Skeletal muscle tissue (tissue), 5 donors: ENCODE measurements at places on chromosomes 2 and 18. TPM values are rescaled to one million over a fixed set of nuclear protein-coding genes. Genes with fewer than 3 reads are reported as not detected.

The CABLES1 gene
- total RNA-seq, result 4.7 TPM

The OR6B2 gene
- not detected for total RNA-seq

The DPP4 gene
- 24.0 TPM for total RNA-seq

The IL36G gene
- total RNA-seq, result not detected

The PAX8 gene
- not detected for total RNA-seq

The HAAO gene
- total RNA-seq, result 4.2 TPM

The STRADB gene
- 109 TPM for total RNA-seq

The TMEM18 gene
- total RNA-seq, result 20.9 TPM

The AMER3 gene
- total RNA-seq, result not detected

The GREB1 gene
- total RNA-seq, result 6.8 TPM

The POTEI gene
- total RNA-seq, result under 0.01 TPM

The SP9 gene
- not detected for total RNA-seq

The RIT2 gene
- total RNA-seq, result not detected

The PSD4 gene
- total RNA-seq, result 1.6 TPM

The GALNT3 gene
- total RNA-seq, result 1.0 TPM

The IAH1 gene
- total RNA-seq, result 57.9 TPM

The GTF2A1L gene
- total RNA-seq, result not detected

The GCG gene
- 5.2 TPM for total RNA-seq

The RABL2A gene
- 8.9 TPM for total RNA-seq

The CD207 gene
- under 0.01 TPM for total RNA-seq

The BOLL gene
- 2.6 TPM for total RNA-seq

The ST8SIA5 gene
- 2.1 TPM for total RNA-seq

The RETREG2 gene
- total RNA-seq, result 35.5 TPM

The ACMSD gene
- total RNA-seq, result not detected

The FHOD3 gene
- total RNA-seq, result 15.7 TPM

The TNFRSF11A gene
- total RNA-seq, result 8.9 TPM

The CFC1 gene
- not detected for total RNA-seq

The C2orf66 gene
- total RNA-seq, result not detected

The FSHR gene
- 0.52 TPM for total RNA-seq

The KCNJ3 gene
- 4.2 TPM for total RNA-seq

The UGT1A10 gene
- total RNA-seq, result not detected

The EMILIN2 gene
- 23.0 TPM for total RNA-seq

The OSBPL6 gene
- 2.1 TPM for total RNA-seq

The ALLC gene
- total RNA-seq, result not detected

The SIX3 gene
- total RNA-seq, result not detected

The TTC39C gene
- total RNA-seq, result 9.9 TPM

The MC2R gene
- not detected for total RNA-seq

The TRIM43 gene
- total RNA-seq, result not detected
